NCI-H187 treated with DMSO at 0.1 percent for 48 hours (cell line): ENCODE measurements at places on chromosomes 7 and 10.

DNA sequence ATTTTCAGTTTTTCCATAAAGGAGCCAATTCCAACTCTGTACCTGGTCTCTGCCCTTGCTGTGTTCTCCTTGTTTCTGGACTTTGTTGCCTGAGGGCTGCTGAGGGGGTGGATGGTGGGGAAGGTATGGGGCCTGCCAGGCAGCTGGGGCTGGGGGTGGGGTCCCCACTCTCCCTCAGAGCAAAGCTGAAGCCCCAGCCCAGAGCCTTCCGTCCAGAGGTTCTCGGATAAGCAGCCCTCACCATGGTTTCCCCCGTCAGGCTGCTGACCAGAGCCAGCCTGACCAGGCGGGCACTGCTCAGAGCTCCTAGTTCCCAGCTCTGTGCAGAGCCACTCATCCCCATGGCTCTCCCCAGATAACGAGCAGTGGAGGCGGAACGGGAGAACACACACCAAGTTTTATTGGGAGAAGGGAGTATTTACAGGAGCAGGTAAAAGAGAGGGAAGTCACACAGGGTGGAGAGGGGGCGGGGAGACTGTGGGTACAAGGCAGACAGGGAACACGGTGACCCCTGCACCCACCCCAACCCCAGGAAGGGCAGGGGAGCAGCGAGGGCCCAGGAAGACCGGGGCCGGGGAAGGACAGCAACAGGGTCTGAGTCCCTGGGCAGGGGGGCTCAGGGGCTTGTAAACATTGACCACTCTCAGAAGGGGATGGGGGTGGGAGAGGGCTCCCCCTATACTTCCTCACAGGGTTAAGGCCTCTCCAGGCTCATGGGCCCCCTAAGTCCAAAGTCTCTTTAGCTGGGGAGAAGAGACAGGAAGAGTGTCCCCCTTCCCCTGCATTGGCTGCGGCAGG is 5.8 kb downstream of the GNB2 start:
- DNase-seq = no peak

GRCh38 chr7:39083781-39084180 is 106.1 kb downstream of the POU6F2 start:
- no peak for DNase-seq

- DNase-seq = no peak
These were observed 234.0 kb upstream of the PITRM1 start for GRCh38 chr10:3406556-3406955.

GRCh38 chr7:130960208-130960988 is 226.4 kb upstream of the KLF14 start:
- no peak for DNase-seq

DNA sequence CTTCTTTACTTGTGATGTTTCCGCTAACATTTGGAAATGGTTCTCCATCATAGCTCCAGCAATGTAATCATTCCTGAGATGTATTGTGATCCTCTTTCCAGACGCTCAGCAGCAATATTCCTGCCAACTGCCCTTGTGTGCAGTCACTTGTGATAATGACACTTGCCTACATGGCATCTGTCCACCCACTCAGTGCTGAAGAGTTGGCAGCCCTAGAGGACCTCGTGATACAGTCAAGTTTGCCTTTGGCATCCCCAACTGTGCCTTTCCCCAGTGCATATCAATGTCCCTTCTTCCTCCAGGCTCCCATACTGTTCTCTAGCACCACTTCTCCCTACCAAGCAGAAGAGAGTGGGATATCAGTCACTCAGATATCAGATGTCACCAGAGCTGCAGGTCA is 64.9 kb downstream of the MYOF start:
- DNase-seq = no peak

DNA sequence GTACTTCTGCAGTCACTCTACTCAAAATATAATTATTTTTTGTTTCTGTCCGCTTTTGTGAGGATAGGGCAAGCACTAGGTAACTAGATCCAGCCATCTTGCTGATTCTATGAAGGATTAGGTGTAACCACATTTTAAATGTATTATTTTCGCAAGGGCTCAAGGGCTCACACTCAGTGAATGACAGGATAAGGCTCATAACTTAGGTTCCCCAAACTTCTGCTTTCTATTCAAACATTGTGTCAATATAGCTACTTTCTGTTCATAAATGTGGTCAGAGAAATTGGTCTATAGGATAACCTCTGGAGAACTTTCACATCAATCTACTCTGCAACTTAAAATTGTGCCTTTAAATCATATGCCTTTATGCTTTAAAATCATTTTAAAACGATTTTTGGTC is 1141.2 kb downstream of the SORCS1 start:
- no peak for DNase-seq

- no peak for DNase-seq
These were observed 6.0 kb upstream of the HMX3 start for GRCh38 chr10:123129618-123130271.

DNA sequence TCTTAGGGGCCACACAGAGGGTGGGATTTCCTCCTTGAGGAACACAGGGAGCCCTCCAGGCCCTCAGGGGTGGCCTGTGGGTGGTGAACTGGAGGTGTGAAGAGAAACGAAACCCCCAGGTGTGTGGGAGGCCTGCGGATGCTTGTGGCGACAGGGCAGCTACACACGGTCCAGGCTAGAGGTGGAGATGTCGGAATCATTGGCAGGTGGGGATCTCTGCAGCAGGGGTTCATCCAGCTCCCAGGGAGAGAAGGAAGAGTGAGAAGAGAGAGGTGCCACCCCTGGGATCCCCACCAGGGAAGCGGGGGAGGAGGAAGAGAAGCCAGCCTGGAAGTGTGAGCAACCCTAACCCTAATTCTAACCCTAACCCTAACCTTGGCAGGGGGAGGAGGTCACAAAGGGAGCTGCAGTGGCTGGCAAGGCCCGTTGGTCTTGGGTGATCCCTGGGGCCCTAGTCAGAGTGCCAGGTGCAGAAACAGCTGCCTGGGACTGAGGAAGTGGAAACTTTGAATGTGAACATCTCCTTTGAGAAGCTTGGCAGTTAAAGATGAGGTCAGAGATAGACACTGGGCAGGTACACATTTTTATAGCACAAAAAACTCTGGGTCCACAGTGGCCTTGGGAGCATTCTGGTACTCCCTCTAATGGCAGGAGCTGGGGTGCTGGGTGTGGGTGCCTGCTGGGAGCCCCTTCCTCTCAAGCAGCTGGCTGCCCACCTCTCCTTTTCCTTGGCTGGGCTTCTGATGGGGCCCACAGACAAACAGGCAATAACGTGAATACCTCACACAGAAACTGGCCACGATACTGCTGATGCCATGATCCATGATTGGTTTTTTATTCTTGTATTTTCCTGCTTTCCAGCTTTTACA is 6.8 kb upstream of the AEBP1 start:
- DNase-seq = no peak

DNA sequence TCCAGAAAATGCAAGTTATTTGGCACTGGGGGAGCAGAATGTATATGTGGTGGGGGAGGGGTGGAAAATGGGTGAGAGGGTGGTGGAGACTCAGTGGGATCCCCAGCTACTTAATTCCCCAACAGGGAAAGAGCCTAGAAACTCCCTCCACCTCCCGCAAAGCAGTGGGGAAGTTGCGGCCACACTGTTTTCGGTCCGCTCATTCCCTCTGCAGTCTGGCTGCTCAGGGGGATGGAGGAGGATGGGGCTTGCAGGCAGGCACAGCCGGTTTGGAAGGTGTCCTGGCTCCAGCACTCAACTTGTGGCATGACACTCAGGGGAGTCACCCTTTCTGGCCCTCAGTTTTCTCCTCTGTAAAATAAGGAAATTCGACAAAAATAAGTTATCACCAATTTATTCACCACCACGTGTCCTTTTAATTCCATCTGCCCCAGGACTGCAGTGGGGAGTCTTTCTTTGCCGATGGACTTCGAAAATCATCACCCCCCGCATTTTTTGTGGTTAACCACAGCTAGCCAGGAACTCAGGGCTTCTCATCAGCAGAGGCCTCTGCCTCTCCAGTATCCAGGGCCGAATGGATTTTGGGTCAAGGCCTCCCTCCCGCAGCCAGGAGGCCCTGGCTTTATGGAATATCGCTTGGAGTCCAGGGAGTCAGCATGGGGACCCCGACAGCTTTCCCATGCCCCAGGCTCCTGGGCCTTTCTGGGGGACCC is 1.6 kb upstream of the HTRA1 start:
- DNase-seq = no peak

- DNase-seq = no peak
These were observed 16.2 kb downstream of the ZNF425 start for GRCh38 chr7:149109969-149110368.

DNA sequence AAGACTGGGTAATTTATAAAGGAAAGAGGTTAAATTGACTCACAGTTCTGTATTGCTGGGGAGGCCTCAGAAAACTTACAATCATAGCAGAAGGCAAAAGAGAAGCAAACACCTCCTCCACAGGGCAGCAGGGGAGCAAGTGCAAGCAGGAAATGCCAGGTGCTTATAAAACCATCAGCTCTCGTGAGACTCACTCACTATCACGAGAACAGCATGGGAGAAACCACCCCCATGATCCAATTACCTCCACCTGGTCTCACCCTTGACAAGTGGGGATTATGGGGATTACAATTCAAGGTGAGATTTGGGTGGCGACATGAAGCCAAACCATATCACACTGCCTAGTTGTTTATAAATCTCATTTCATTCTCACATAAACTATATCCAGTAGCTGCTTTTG is 28.0 kb upstream of the CPN1 start:
- DNase-seq = no peak

- DNase-seq = no peak
These were observed 1.3 kb upstream of the MUC12 start for GRCh38 chr7:100968031-100968430.

- no peak for DNase-seq
These were observed 99.9 kb downstream of the FAM53B start for GRCh38 chr10:124644236-124644635.

- no peak for DNase-seq
These were observed 16.2 kb downstream of the LDB3 start for GRCh38 chr10:86684331-86685097.

DNA sequence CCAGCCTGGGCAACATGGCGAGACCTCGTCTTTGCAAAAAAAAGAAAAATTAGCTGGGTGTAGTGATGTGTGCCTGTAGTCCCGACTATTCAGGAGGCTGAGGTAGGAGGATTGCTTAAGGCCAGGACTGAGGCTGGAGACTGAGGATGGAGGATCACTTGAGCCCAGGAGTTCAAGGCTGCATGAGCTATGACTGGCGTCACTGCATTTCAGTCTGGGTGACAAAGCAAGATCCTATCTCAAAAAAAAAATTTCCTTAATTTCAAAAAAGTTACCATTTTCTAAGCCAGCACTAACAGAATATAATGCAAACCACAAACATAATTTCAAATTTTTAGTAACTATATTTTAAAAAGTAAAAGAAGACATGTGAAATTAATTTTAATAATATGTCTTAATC is 13.4 kb upstream of the SRGN start:
- no peak for DNase-seq

GRCh38 chr7:39417642-39418041 is 148.6 kb upstream of the YAE1 start:
- DNase-seq = no peak

GRCh38 chr10:8043569-8044306 is 10.8 kb upstream of the GATA3 start:
- DNase-seq = no peak

DNA sequence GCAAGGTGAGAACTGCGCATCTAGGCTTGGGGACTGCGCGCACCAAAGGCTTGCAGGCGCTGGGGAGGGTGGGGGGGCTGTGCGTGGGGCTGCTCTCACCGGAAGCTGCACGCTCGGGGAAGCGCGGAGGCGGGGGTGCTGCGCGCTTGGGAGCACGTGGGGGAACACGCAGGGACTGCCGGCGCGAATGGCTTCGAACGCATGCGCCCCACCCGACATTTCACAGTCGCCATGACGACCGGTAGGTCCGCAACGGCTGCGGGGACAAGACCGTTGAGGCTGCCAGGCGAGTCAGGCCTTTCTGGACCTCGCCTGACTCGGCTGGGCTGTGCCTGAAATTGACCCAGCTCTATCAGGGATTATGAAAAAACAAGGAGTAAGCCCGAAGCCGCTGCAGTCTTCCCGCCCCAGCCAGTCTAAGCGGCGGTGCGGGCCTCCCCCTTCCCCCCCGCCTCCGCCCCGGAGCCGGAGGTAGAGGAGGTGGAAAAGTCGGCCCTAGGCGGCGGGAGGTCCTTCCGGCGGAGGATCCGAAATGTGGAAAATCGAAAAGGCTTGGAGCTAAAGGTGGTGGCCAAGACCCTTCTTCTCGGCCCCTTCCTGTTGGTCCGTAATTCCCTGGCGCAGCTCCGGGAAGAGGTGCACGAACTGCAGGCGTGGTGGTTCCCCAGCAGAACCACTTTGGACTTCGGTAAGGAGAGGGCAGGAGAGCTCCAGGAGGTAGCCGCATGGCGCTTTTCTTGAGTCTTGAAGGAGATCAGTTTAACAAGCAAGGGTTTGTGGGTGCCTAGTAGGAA is 34.9 kb upstream of the STEAP1 start:
- no peak for DNase-seq

DNA sequence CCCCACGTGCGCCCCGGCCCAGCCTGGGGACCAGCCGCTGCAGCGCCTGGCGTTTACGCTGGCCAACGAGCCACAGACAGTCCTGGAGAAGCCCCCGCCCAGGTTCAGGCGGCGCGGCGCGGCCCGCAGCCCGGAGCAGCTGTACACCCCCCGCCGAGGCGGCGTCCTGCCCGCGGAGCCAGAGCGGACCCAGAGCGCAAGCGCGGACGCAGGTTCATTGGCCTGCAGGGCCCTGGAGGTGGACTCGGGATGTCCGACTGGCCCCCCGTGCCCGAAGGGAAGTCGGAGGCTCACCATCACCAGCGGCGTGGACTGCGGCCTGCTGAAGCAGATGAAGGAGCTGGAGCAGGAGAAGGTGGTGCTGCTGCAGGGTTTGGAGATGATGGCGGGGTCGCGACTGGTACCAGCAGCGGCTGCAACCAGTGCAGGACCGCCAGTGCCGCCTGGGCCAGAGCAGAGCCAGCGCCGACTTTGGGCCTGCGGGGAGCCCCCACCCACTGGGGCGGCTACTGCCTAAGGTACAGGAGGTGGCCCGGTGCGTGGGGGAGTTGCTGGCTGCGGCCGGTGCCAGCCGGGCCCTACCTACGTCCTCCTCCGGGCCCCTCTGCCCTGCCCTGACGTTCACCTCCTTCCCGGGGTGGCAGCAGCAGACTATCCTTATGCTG is 72.0 kb upstream of the KCTD7 start:
- no peak for DNase-seq

DNA sequence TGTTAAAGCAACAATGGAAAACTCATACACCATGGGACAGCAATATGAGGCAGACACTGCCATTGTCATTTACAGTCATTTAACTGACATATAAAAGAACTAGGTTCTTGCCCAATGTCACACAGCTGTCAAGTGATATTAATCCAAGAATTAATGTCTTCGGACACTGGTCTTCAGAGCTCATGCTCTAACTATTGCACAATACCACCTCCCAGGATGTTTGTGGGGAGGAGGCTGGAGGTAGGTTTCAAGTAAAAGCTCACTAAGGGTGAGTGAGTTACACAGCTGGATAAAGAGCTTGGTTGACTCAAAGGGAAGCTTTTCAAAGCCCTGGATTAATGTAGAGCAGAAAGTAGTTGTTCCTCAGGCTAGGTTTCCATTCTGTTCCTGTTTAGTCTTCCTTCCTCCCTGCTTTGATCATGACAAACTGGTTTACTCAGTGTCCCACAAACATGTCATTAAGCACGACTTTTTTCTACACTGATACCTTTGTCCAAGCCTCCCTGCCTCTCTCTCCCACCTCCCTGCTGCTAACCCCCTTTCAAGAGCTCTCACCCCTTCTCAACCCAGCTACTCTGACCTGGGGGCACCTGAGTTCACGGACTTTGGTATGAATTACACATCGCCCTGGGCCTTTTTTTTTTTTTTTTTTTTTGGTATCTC is 987 bp upstream of the EXOC6 start:
- no peak for DNase-seq

- no peak for DNase-seq
These were observed 22.1 kb downstream of the BAG3 start for GRCh38 chr10:119673271-119673670.

- no peak for DNase-seq
These were observed 73.0 kb upstream of the ADRB1 start for GRCh38 chr10:113970641-113971040.
